Non-pigmented ciliary epithelial cell (primary cell): ENCODE measurements at places on chromosomes 1 and 21.

GRCh38 chr1:29542548-29542947, 306.2 kb downstream of the PTPRU start:
- DNase-seq: no peak

DNA sequence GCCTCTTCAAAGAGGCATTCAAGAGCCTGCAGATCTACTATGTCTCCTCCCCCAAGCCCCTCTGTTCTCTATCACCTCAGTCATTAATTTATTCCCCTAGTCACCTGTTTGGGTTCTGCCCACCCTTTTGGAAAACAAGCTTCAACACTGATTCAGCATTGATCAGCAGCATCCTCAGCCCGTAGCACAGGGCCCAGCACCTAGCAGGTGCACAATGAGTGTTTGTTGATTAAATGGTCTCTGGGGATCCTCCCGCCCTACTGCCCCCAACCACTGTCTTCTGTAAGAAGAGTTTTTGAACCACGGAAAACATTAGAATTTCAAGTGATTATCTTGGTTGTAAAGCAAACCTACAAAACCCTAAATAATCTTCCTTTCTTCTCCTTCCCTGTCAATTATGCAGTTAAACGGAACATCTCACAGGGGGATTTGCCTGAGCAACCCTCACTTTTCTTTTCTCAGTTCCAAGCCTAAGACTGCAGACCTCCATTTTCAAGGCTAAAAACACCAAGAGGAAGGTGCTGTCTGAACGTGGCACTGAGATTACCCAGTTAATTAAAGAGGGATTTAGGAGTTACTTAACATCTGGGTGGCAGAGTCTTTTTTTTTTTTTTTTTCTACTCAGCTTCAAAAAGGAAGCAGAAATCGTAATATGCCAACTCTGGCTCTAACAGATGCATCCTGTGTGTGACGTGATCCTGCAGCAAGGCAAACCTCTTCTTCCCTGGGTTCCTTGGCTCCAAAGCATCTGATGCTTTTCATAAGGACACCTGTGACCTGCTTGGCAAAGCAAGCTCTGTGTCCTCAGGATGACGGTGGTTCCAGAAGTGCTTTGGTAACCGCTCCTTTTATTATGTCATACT, 163.0 kb downstream of the KAZN start:
- DNase-seq: no peak

DNA sequence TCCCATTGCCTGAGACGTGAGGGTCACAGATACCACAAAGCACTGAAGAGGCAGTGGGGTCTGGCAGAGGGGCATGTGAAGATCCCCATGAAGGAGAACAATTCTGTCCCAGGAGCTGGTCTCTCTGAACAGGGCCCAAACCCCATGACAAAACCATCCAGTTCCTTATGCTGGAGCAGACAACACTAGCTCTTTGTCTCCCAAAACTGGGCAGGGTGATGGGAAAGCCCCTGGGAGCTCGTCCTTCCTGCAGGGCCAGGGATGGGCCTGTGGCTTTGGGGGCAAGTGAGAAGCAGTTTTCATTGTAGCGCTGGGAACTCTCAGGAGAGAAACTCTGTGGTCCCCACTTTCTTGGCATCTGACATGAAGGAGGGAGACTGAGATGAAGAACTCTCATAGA, 8.8 kb downstream of the ETV3L start:
- DNase-seq: no peak

DNA sequence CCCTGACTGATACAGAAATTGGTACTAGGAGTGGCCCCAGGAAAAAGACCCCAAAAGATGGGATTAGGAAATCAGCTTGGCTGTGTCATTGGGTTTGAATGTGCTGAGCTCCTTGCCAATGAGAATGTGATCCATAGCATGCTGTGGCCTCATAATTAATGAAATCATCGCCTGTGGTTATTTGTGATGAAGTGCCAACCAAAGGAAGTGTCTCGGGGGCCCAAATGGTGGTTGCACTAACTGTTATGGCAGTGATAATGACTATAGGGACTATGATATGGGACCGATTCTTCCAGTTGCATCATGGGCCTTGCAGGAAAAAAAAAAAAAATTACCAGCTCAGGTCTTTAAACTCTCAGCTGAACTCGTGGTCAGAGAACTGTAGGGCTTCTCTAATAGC, 15.4 kb upstream of the ZDHHC18 start:
- no peak for DNase-seq
